ENCODE measurements at places on chromosomes 7 and 10. TPM values are rescaled to one million over a fixed set of nuclear protein-coding genes. Genes with fewer than 3 reads are reported as not detected.

- no peak for DNase-seq
Observed at GRCh38 chr7:63114371-63114985, 884.2 kb upstream of the ZNF722 start.

DNA sequence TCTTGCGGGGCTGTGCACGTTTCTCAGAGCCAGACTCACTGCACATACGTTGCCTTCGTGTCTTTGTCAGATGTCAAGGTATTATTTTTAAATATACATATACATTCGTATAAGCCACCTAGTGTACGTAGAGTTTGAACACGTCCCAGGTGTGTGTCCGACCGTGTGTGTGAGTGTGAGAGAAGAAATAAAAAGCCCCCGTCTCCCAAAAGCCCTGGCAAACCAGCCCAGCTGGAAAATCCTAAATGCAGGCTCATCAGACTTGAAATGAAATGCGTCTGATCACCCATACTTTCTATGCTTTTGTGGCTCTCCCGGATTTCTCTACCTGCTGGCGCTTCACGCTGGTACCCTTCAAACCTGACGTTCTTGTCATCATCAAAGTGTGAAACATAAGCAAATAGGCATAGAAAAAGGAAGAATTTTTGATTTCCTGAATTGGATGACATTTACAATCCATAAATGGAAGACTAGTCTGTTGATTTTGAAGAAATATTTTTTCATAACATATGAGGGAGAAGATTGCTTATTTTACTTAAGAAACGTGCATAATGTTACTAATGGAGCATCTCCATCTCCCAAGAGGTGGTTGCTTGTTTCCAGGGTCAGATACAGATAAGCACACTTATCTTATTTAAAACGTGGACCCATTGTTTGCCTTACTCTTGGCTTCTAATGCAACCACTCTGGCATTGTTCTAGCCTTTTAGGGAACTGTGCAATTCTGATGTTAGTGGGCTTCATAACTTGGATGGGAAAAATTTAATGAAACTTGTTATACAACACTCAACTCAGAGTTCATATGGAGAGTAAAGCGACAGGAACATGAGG is 971 bp downstream of the PRKG1 start:
- DNase-seq: peak; percentile 8

The GPR15LG gene
- total RNA-seq: not detected

The COL13A1 gene
- total RNA-seq: 1.3 TPM

- no peak for DNase-seq
Observed at GRCh38 chr7:90945104-90945787, 319.0 kb upstream of the FZD1 start.

DNA sequence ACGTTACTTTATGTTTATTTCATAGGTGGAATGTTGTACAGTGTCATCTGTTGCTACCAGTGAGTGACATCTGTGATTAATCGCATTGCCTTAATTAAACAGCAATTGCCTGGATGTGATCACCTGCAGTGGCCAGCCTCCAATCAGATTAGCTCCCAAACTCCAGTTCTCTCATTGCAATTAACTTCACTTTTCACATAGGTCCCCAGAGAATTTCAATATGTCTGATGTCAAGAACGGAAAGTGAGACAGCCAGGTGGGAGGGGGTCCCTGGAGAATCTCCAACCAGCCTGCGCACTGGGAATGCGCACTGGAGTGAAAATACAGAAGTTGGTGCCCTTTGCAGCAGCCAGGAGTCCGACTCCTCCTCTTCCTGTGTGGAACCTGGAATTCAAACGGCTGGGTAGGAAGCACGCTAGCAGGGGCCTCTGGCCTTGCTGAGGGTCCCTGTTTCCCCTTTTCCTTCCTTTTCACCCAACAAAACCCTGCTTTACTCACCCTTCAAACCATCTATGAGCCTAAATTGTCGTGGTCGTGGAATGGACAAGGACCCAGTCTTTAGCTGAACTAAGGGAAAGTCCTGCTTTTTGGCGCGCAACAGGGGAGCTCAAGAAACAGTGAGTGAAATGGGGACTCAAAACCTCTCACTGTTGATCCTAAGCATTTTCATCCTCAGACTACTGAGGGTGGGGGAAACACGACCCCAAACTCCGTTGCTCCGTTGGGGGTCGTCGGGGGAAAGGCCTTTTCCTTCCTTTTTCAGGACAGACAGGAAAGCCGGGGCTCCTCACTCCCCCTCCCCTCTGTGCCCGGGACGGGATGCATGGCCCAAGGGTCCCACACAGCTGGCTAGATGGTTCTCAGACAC is 1355.5 kb upstream of the LRRTM3 start:
- peak; percentile 78 for DNase-seq

- no peak for DNase-seq
Observed at GRCh38 chr7:2527505-2528467, 8.2 kb downstream of the LFNG start.

The GNG11 gene
- total RNA-seq: 0.86 TPM

The ABCB4 gene
- 0.50 TPM for total RNA-seq

The CPA4 gene
- not detected for total RNA-seq

GRCh38 chr10:82817676-82818422 is 942.9 kb downstream of the NRG3 start:
- no peak for DNase-seq

- no peak for DNase-seq
Observed at GRCh38 chr7:104838537-104839299, 175.3 kb upstream of the KMT2E start.

- no peak for DNase-seq
Observed at GRCh38 chr10:124408357-124408756, 10.4 kb downstream of the OAT start.

The MAGI2 gene
- total RNA-seq: 4.2 TPM

DNA sequence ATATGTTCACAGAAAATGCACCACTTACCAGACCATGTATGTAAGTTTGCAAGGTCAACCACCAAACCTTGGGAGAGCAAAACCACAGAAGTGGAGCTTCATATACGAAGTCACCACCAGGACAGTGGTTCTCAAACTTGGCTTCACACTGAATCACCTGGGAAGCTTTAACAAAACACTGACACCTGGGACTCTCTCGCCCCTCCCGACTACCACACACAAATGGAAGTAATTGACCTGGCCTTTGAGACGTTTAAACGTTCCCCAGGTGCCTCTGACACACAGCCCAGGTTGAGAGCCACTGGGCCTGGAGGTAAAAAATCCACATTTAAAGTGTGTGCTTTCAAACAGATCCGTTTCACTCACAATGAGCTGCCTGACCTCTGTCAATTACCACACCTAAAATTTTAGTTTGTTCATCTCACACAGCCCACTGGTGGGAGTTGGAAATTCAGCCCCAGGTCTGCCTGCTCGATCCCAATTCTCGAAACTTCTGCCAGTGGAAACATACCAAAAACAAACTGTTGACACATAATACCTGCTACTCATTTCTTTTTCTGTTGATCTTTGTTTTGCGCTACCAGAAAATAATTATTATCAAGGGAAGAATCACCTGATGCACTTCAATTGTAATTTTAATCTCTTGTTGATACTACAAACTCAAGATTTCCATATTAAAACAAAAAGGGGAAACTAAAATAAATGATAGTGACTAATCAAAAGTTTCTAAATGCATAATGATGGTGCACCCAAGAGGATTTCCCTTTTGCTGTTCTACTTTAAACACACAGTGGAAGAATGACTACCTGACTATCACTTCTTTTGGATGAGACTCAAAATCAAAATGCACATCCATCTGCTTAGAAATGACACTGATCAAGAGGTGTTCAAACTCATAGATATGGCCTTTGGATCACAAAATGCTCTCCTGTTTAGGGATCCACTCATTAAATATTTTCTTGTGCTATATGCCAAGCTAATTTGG is 26.6 kb downstream of the CDNF start:
- no peak for DNase-seq

DNA sequence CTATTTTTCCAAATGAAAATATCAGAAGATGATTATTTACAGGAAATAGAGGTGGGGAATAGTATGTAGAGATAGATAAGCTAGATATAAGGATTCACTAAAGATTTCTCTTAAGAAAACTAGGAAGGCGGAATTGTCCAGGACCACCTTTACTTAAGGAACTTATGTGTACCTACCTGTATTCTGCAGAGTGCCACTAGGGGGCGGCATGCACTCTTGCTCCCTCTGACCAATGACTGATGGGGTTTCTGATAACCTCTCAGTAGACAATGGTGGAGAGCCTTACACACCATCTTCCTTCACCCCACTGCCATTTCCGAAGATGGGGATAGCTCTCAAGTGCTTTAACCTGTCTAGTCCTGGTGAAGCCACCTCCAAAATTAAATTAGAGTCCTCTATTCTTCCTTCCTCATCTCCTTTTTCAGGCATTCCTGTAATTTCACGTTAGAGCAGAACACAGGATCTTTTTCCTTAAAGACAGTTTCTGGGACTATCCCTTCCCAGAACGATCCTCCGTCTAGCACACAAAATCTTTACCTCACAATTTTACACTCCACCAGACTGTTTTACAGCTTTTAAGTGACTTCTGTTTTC is 453.1 kb downstream of the SORCS1 start:
- DNase-seq: peak; percentile 41

The CUTC gene
- total RNA-seq: 36.1 TPM

GRCh38 chr7:137820156-137820555 is 26.6 kb downstream of the DGKI start:
- DNase-seq: peak; percentile 22

GRCh38 chr10:93006435-93007039 is 54.1 kb upstream of the CYP26C1 start:
- DNase-seq: peak; percentile 63

GRCh38 chr7:45220846-45221618 is 63.4 kb downstream of the RAMP3 start:
- no peak for DNase-seq

The HECW1 gene
- 0.28 TPM for total RNA-seq

DNA sequence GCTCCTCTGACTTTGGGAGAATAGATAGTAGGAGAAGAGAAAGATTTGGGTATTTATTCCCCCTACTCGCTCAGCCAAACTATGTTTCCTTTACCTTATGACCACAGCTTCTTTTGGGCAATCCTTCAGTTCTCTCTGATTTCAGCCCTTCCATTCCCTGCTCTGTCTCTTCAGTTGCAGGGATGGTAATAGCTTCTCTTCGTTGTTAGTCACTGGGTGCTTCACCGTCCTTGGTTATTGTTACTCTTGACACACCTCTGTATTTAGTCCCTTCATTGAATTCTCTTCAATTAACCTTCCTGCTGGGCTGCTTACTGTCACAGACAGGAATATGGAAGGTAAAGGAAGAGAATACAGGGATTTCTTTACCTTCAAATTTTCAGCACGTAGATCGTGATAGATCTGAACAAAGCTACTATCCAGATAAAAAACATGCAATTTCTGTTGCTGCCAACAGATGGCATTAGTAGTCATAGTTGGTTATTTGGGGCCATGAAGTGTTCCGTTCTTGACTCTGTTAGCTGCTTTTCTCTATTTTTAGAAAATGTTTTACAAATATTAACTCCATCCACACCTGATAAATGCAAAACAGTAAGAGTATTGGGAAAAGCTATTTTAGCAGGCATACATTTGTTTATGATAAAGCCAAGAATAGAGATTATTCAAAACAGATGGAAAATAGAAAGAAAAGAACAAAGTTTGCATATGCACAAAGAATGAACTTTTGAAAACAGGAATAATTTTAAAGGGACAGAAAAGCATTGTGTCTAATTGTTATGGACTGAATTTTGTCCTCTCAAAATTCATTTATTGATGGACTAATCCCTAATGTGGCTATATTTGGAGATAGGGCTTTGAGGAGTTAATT is 14.0 kb upstream of the PTTG1IP2 start:
- DNase-seq: peak; percentile 50

The OR6V1 gene
- total RNA-seq: not detected

The NEURL1 gene
- 0.06 TPM for total RNA-seq

GRCh38 chr10:68566351-68566750 is 6.2 kb downstream of the TET1 start:
- DNase-seq: no peak

- no peak for DNase-seq
Observed at GRCh38 chr7:73437621-73438416, 4.2 kb downstream of the FZD9 start.

The UCMA gene
- not detected for total RNA-seq

The DDX21 gene
- total RNA-seq: 51.2 TPM

- no peak for DNase-seq
Observed at GRCh38 chr10:124654686-124655085, 89.5 kb downstream of the FAM53B start.

The SPDYE2B gene
- not detected for total RNA-seq

GRCh38 chr7:158102897-158103296 is 484.7 kb downstream of the PTPRN2 start:
- DNase-seq: no peak

The C1QL3 gene
- total RNA-seq: 0.28 TPM

DNA sequence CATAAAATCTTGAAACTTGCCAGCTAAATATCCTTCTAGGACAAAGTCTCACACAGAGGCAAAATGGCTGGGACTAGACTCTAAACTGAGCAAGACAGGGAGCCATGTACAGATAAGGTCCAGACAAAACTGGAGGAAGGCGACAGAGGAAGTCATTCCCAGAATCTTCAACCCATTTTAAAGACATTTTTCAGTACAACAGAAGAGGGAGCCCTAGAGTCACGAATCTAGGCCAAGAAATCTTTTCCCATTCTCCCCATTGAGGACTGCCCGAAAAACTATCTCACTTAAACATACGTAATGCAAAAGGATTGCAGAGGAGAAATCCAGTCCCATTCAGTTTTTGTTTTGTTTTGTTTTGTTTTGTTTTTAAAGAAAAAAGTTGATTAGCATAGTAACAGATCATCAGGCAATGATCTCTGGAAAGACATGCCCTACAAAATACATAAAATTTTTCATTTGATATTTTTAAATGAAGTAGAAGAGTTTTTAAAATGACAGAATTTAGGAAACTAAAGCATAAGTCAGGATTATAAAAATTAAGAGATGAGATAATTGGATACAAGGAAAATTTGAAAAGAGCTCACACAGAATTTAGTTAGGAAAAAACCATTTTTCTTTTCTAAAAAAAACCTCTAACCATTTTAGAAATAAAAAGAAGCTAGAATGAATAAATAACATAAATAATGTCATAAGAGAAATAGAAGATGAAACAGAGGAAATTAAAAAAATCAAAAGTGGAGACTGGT is 16.9 kb upstream of the PRF1 start:
- no peak for DNase-seq

The PILRA gene
- total RNA-seq: 0.68 TPM

The CDHR3 gene
- total RNA-seq: 1.4 TPM

The SPDYE11 gene
- not detected for total RNA-seq

The WDR11 gene
- total RNA-seq: 57.7 TPM

DNA sequence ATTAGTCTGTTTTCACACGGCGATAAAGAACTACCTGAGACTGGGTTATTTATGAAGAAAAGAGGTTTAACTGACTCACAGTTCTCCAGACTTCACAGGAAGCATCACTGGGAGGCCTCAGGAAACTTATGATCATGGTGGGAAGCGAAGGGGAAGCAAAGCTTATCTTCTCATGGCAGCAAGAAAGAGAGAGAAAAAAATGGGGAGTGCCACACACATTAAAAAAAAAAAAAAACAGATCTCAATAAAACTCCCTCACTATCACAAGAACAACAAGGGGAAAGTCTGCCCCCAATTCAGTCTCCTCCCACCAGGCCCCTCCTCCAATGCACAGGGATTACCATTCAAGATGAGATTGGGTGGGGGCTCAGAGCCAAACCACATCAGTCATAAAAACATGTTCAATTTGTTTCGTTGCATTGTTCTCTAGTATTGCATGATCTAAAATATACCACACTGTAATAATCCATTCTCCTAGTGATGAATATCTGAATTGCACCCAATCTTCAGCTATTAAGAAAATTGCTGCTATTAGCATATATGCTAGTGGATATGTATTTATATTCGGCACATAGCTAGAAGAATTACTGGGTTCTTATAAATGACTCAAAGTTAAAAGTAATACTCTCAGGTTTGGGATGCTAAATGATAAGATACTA is 328.9 kb upstream of the KCND2 start:
- DNase-seq: no peak

- no peak for DNase-seq
Observed at GRCh38 chr7:107427462-107427861, 42.4 kb upstream of the GPR22 start.

GRCh38 chr10:46536781-46537180 is 19.7 kb downstream of the GPRIN2 start:
- no peak for DNase-seq

All from neural progenitor cell (in vitro differentiated cells).